RWPE2 (cell line): ENCODE measurements at places on chromosomes 7 and 10.

DNA sequence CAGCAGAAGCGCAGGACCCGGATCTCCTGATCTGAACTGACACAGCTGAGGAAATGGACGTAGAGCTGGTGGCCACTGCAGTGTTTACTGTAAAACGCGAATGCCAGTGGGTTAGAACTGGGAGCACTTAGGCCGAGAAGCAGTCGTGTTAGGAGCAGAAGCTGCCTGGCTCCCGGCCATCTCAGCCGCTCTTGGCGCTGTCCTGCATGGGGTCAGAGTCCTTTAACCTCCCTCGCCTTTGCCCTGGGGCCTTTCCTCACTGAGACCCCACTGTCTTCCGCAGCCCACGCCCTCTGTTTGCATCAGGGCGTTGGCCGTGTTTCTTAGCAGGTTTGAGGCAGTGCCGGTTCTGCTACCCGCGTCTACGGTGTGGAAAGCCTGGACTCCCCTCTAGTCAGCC lies 24.6 kb downstream of the DYNC2I1 start:
- H3K27me3 ChIP-seq, result no peaks in the 10 kb centered on the region
- no peak overlapping the region for H3K27ac ChIP-seq
- H3K36me3 ChIP-seq, result peaks cover 61% of the 10 kb centered on the region
- DNase-seq, result no peak
- H3K4me3 ChIP-seq, result no peak overlapping the region

GRCh38 chr7:265998-266850 lies 23.7 kb upstream of the FOXL3 start:
- no peak overlapping the region for H3K4me3 ChIP-seq
- no peaks in the 10 kb centered on the region for H3K36me3 ChIP-seq
- peaks cover 6% of the 10 kb centered on the region for H3K4me1 ChIP-seq
- H3K27ac ChIP-seq, result no peak overlapping the region

DNA sequence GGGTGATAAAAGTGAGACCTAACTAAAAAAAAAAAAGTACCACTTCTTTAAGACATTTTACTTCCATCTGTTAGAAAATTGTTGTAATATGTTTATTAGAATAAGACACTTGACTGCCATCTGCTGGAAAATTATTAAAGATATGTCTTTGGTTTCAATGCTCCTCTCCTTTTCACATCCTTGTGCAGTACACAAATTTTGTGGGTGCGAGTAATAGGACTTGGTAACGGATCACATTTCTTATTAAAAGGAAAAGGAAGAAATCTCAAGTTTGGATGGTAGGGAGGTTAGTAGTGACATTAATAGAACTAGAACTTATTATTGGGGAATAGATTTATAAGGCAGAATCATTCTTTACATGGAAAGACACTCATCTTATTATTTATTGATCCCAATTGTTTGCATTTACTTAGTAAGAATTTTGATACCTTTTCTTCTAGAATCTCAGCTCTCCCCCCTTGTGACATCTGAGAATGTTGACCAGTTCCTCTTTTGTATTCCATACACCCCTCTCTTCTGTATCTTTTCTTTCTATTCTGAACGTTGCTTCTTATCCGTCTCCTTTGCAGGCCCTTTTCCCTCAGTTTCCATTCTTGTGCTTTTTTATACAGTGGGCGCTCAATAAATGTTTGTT lies 43.0 kb upstream of the RPA3 start:
- peak overlapping the region; percentile 53 for H3K27ac ChIP-seq
- H3K27me3 ChIP-seq, result no peaks in the 10 kb centered on the region
- DNase-seq, result no peak
- no peak overlapping the region for H3K4me3 ChIP-seq

GRCh38 chr7:156907656-156908055 lies 14.7 kb upstream of the LMBR1 start:
- no peaks in the 10 kb centered on the region for H3K36me3 ChIP-seq
- no peak overlapping the region for H3K27ac ChIP-seq
- H3K4me1 ChIP-seq, result peaks cover 7% of the 10 kb centered on the region
- no peaks in the 10 kb centered on the region for H3K27me3 ChIP-seq
- no peak for DNase-seq

DNA sequence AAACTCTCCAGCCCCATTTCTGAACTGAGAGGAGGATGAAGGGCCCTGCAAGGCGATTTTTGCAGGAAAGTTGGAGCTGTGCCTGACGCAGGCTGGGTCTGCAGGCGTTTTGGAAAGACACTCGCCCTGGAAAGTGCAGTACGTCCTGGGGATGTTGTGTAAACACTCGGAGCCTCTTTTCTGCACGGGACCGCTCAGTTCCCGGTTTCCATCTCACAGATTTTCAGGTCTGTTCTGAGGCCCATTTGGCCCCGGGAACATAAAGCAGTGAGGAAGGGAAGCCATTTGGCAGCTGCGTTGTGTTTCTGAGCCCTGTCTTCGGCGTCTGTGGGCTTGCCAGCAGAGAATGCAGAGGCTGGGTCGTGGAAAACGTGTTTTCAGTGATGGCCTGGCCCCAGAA lies 655.0 kb upstream of the MGMT start:
- no peaks in the 10 kb centered on the region for H3K27me3 ChIP-seq
- no peak for DNase-seq
- no peak overlapping the region for H3K4me3 ChIP-seq
- no peaks in the 10 kb centered on the region for H3K36me3 ChIP-seq
- no peak overlapping the region for H3K27ac ChIP-seq

- no peaks in the 10 kb centered on the region for H3K27me3 ChIP-seq
- H3K27ac ChIP-seq, result no peak overlapping the region
- H3K4me1 ChIP-seq, result no peaks in the 10 kb centered on the region
- no peak for DNase-seq
Measured at GRCh38 chr10:44774676-44775401, 136.3 kb upstream of the TMEM72 start.

DNA sequence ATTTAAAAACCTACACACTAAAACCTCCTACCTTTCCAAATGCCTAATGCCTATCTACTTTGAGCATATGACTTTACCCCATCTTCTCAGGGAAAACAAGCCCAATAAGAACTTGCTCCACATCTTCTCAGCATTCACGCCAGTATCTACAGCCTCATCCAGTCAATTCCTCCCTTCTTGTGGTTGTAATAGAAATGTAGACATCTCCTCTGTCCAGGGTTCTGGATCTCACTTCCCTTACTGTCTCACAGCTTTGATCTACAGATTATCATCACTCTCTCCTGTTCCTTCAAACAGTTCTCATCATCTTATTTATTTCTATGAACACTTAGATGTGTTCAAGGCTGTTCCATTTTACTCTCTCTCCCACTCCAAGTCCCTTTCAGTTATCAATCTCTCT lies 70.4 kb upstream of the NOBOX start:
- no peaks in the 10 kb centered on the region for H3K4me1 ChIP-seq
- no peaks in the 10 kb centered on the region for H3K36me3 ChIP-seq
- no peak overlapping the region for H3K27ac ChIP-seq

- peak overlapping the region; percentile 62 for H3K27ac ChIP-seq
- no peaks in the 10 kb centered on the region for H3K27me3 ChIP-seq
- DNase-seq, result peak; percentile 97
- H3K4me1 ChIP-seq, result peaks cover 22% of the 10 kb centered on the region
- H3K4me3 ChIP-seq, result no peak overlapping the region
Measured at GRCh38 chr7:46160861-46161260, 239.8 kb upstream of the IGFBP3 start.
